ENCODE measurements at places on chromosomes 13 and 19.

GRCh38 chr19:38089440-38089839 lies 134.6 kb downstream of the DPF1 start:
- no peak for DNase-seq
- no peak overlapping the region for H3K27ac ChIP-seq
- H3K4me3 ChIP-seq, result no peak overlapping the region

DNA sequence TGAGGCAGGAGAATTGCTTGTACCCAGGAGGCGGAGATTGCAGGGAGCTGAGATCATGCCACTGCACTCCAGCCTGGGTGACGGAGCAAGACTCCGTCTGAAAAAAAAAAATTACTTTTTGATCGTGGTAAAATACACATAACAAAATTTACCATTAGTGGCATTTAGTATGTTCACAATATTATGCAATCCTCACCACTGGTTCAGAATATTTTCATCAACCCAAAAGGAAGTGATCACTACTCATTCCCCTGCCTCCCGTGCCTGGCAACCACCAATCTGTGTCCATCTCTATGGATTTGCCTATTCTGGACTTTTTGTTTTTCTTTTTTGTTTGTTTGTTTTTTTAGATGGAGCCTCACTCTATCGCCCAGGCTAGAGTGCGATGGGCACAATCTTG lies 1.2 kb upstream of the PALM3 start:
- H3K36me3 ChIP-seq, result no peaks in the 10 kb centered on the region
- peaks cover 32% of the 10 kb centered on the region for H3K27me3 ChIP-seq
- no peaks in the 10 kb centered on the region for H3K4me1 ChIP-seq

GRCh38 chr13:42422681-42423080 lies 150.7 kb downstream of the AKAP11 start:
- DNase-seq, result no peak
- H3K4me1 ChIP-seq, result no peaks in the 10 kb centered on the region
- H3K27me3 ChIP-seq, result peaks cover 7% of the 10 kb centered on the region
- H3K4me3 ChIP-seq, result no peak overlapping the region
- no peak overlapping the region for H3K27ac ChIP-seq

- DNase-seq, result no peak
- H3K27me3 ChIP-seq, result no peaks in the 10 kb centered on the region
- H3K4me3 ChIP-seq, result no peak overlapping the region
- H3K4me1 ChIP-seq, result peaks cover 42% of the 10 kb centered on the region
Measured at GRCh38 chr13:110297011-110297410, 9.9 kb downstream of the COL4A1 start.

DNA sequence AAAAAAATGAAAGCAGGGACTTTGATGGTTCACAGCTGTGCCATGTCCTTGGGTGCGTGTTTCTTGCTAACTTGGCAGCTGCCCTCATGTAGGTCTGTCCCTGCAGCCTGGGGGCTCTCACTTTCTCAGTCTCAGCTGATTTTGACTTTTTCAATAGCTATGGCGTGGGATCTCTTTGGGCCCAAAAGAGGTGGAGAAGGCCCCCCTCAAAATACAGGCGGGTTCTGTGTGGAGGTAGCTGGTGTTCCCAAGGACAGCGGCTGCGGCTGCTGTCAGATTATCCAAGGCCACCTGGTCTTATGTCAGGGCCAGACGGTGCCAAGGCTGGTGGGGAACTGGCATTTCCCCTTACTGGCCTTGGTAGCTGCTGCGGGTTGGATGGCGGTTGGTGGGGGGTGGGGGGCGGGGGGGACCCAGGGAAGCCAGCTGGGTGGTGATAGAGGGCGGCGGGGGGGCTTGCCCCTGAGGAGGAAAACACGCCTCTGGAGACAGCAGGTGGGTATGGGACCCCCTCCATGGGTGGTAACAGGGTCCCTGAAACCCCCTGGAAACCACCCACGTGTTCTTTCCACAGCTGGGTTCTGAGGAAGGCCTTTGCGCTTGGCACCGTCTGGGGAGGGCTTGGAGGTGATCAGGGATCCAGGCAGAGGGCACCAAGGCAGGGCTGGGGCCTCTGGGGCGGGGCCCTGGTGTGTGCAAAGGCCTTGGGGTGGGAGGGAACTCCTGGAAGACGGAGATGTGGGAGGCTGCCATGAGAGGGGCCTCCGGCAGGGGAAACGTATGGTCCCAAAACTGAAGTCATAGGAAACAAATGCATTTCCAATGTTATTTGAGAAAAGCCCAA lies 4.1 kb downstream of the TIMM13 start:
- no peaks in the 10 kb centered on the region for H3K27me3 ChIP-seq
- peaks cover 27% of the 10 kb centered on the region for H3K4me1 ChIP-seq
- no peaks in the 10 kb centered on the region for H3K36me3 ChIP-seq
- no peak for DNase-seq

DNA sequence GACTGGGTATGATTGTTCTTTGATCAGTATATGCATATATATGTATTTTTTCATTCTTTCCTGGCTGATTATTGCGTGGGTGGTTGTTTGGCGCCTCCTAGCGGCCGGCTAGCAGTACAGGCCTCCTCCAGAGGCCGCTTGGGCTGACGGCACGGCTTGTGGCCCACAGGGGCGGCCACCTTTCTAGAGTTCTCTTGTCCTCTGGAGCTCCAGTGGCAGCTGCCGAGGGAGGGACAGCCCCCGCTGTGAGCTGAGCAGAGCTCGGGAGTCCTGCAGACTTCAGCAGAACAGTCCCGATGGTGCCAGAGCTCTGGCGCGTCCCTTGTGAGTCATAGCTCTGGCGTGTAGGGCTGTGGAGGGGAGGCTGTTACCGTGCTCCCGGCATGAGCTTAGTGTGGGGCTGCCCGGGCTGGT lies 22.5 kb upstream of the ZNF429 start:
- H3K27me3 ChIP-seq, result no peaks in the 10 kb centered on the region
- no peaks in the 10 kb centered on the region for H3K36me3 ChIP-seq
